ENCODE measurements at places on chromosomes 5 and 9.

DNA sequence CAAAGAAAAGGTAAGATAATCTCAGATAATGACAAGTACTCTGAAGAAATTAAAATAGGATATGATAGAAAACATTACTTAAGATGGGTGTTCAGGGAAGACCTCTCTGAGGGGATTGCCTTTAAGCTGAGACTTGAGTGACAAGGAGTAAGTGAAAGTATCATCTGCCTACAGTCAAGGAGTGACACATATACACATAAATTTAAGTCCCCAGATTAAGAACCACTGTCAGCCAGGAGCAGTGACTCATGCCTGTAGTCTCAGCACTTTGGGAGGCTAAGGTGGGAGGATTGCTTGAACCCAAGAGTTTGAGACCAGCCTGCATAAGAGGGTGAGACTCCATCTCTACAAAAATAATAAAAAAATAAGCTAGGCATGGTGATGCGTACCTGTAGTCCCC, 19.7 kb upstream of the ANKHD1 start:
- DNase-seq, result no peak

DNA sequence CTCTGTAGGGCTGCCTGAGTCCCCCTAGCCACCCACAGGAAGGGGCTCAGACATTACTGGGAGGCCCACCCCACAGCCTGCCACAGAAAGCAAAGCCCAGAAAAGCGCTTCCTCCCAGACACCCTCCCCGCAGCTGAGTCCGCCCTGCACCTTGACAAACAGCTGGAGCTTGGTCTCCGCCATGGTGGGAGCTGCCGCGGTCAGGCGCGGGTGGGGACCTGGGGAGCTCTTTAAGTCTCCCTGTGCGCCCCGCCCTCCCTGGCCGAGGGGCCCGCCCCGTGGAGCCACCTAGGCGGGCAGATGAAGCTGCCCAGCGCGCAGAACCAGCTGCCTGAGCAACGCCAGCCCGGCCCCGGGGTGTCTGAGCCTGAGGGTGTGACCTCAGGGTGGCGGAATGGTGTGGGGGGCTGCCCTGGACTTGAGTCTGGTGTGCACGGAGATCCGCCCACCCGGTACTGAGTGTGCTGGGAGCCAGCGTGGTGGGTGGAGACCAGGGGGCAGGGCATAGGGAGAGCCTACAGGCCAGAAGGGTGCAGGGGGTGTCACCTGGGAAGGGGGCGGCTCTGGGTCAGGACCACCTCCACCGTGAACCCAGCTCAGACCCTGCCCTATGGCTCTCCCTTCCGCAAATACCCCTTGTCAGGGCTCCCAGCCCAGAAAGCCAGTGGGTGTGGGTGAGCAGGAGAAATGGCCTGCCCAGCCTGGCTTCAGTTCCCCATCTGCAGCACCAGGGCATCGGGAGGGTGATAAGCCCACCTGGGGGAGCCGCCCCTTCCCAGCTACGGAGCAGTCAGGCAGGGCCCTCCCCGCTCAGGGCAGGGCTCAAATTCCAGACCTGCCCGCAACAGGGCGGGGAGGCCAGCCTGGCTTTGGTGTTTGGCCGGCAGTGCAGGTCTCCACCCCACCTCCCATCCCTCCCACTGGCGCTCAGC, at the start of gene CLIC3:
Gene CLIC3, minus strand, starts transcription at position 208 of the 932 bp plus-strand sequence. Its CDS starts 25 bp downstream, at position 183.
- peak; percentile 75 for DNase-seq

- DNase-seq, result no peak
These were observed 64.0 kb upstream of the XPA start for GRCh38 chr9:97761056-97761598.

GRCh38 chr5:125722550-125722949, 700.7 kb upstream of the GRAMD2B start:
- DNase-seq, result no peak

Measured in kidney (tissue), 22 donors.